ENCODE measurements at places on chromosomes 3 and 15.

DNA sequence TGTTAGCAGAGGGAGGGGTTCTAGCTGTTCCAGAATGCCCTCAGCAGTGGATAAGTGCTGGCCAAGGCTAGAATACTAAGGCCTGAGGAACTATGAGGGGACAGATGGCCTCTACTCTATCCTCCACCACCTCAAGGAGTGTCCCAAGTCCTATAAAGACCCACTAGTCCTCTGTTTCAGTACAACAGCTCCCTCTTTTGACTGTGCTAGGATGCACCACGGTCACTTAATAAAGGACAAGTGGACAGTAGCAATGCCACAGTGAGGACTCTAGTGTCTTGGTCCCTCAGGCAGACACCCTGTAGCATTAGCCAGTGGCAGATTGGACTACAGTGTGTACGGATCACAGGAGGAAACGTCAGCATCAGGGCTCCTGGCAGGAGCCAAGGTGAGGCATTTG lies 171.8 kb upstream of the PROK2 start:
- DNase-seq, result no peak

DNA sequence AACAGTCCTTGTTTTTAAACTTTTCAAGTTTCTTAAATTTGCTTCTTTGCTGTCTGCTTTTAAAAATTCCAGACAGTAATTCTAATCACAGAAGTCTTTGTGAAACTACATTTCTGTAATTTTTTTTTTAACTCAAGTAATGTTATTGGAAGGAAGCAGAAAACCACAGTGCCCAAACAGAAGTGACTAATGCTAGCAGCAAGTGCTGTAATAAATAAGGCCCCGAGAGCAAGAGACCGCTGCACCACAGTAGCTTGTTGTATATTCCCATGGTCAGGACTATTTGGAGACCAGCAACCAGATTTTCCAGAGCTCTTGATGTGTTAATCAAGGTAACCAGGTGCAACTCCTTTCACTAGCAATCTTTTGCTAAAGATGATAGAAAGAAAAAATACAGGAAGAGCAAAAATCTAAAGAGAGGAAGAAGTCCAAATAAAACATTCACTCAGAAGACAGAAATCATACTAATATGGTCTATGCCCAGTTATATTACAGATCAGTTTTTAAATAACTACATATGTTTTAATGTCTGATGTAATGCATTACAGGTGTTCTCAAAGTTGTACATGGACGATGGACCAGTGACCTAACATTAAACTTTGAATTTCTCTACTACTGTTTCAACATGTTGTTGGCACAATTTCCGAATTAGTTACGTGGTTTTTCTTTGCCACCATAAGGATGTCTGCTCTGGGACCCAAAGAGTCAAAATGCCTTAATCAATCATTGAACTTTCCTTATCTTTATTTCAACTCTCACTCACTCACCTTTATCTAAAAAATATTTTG lies 36.4 kb downstream of the WWTR1 start:
- no peak for DNase-seq

- no peak for DNase-seq
Measured at GRCh38 chr3:5980475-5980874, 793.0 kb downstream of the EDEM1 start.

- no peak for DNase-seq
Measured at GRCh38 chr15:101435761-101436160, 53.7 kb downstream of the PCSK6 start.

GRCh38 chr15:77376770-77377169 lies 43.1 kb downstream of the PEAK1 start:
- no peak for DNase-seq

DNA sequence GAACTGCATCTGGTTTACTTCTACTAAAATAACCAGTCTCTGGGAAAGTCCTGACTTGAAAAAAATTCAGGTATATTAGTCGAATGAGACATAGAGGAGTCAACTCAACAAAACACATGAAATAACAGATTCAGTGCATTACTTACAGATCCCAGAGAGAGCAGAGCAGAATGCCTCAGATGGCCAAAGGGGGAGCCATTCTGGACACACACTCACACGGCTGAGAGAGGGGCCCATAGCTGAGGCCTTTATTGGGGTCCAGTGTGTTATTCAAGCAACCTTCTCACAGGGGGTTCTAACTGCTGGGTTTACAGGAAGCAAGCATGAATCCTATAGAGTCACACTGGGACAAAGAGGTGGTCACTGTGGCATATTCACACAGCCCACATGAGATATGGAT lies 135.1 kb upstream of the SNRPN start:
- no peak for DNase-seq

DNA sequence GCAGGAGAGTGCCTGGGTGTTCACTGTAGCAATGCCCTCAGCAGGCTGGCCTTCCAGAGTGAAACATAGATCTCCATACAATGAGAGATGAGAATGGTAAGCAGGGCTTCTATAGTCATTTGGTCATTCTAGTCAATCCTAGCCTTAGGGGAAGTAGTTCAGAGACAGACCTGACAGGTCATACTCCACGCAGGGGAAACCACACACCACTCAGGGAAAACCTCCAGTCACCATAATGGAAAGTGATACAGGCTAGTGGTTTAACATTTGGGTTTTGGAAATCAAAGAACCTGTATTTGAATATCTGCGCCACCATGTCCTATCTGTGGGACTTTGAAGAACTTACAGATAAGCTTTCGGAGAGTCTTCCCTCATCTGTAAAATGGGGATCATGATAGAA lies 425.7 kb upstream of the PPP2R3A start:
- DNase-seq, result no peak

GRCh38 chr3:146166415-146166821 lies 5.4 kb upstream of the PLOD2 start:
- DNase-seq, result no peak

DNA sequence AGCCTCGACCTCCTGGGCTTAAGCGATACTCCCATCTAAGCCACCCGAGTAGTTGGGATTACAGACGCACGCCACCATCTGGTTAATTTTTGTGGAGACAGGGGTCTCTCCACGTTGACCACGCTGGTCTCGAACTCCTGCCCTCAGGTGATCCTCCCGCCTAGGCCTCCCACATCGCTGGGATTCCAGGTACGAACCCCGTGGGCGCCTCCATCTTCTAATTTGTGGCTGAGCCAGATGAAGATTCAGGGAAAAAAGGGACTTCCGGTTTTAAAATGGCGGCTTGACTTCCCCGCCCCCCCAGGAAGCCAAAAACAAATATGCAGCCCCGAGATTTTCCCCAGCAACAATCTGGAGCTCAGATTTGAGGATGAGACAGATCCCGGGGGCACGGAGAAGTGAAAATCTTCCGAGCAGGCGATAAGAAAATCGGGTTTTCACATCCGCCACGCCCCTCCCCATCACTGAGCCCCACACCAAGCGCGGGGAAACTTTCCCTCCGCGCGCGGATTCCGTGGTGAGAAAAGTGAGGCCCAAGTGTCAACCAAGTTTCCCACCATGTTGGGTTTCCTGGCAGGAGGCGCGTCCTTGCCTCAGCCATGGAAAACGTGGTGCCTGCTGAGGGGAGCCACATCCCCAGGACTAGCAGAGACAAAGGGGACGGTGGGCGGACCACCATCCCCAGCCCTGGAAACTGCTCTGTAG lies 15.4 kb downstream of the CHST14 start:
- no peak for DNase-seq

GRCh38 chr3:94226078-94226477 lies 163.2 kb downstream of the NSUN3 start:
- DNase-seq, result no peak

GRCh38 chr3:134155446-134155845 lies 95.2 kb downstream of the RYK start:
- no peak for DNase-seq

DNA sequence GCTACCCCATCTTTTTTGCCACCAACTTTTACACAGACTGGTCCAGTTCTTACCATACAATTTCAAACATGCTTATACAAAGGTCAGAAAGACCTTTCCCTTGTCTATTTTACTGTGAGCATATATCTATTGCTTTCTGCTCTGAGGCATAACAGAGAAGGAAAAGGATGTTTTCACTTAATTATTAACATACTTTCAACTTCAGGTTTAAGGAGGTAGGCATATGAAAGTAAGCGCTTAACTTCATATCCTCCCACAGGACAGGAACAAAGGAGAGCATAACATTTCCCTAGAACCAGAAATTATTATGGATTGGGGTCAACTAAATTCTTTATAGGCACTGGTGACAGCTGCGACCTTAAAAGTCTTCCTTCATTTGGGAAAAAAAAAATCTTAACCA lies 1.1 kb downstream of the MYEF2 start:
- no peak for DNase-seq

- no peak for DNase-seq
Measured at GRCh38 chr3:187150599-187150998, 11.3 kb upstream of the RPL39L start.

DNA sequence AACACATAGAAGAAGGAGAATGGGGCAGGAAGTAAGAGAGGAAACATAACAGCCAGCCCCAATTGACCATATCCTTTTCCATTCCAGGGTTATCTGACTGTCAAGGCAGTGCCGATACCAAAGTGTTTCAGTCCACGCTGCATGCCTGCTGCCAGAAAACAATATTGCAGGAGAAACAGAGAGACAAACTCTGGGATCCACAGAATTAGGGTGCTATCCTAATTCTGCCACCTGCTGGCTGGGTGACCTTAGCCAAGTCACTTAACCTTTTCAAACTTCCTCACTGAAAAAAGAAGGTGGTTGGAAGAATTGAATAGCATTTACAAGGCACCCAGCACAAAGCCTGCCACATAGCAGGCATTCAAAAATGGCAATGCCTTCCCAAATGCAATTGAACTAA lies 32.0 kb downstream of the GLB1 start:
- no peak for DNase-seq

DNA sequence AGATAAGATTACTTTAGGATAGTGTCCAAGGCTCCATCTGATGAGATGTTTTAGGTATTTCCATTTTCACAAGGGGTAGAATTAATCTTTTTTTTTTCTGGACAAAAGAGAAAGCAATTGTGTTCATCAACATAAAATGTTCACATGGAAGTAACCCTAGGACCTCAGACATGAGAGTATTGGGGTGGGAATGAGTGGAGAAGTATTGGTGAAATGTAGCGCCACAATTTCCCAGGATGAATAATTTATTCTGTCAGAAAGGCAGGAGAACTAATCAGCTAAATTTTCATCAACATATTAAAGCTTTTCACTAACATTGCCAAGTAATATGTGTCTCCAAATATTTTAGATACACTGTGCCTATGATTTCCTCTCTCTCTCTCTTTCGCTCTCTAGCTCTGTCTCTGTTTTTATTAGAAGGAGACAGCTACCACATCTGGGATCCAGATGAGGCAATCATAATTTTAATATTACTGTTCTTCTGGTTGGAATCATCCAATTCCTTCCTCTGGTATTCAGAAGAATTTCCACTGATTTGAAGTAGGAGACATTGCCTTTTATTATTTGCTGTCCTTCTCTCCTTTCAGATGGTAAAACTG lies 21.6 kb upstream of the ZNF280D start:
- no peak for DNase-seq

GRCh38 chr15:41407341-41407740 lies 5.0 kb upstream of the NDUFAF1 start:
- DNase-seq, result no peak

DNA sequence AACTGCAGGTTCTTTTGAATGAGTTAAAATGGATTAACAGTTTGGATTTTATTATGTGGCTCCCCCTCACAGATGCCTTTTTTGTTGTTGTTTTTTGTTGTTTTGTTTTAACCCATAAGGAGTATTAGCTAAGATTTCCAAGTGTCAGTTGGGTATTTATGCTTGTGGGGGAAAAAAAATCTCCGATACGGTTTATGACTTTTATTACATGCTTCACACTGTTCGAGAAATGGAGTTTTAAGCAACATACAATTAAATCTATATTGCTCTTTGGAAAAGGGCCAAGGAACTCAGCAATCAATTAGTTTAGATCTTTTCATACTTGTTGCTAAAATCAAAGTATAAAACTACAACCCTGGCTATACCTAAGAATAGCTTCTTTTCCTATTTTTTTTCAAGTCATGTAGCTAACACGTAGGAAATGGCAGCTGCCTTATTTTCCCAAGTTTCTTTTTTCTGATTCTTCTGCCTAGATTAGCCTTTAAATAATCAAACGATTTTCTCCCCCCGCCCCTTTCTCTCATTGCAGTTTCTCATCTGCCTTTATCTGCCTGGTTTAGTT lies 16.0 kb downstream of the NR2F2 start:
- no peak for DNase-seq

DNA sequence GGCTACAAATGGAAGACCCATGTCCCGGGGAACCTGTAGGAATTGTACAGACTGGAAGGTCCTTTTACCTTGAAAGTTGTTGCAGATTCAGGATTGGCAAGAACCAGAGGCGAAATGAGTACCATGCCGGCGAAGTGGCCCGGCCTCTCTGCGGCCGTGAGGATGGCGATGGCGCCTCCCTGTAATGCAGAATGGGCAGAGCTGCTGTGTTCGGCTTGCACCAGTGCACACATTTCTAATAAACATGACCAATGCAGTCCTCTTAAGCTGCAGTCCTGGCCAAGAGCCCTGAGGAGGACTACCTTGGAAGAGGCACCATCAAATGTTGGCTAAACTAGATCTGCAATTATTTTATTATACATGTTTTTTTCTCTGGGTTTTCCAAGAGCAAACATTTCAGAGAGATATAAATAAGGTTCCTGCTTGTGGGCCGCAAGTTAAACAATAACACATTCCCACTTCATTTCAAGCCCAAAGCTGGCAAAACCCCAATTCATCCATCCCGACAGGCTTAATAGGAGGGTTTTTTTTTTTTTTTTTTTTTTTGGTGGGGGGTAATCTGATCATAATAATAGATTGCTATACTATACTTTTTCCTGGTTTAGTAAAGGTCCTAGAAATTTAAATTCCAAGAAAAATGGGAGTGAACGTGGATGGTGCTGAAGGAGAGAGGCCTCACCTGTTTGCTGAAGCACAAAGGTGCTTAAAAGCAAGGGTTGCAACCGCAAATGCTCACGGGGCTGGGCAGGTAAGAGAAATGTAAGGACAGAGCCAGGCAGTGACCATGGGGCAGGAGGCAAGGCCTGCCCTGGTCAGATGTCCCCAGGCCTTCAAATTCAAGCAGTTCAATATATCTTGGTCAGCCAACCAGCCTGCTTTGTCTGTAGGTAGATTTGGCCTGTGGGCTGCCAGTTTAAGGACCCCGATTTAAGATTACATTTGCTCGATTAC lies 48.5 kb downstream of the ABTB1 start:
- no peak for DNase-seq

GRCh38 chr3:15368561-15369135 lies 36.3 kb upstream of the SH3BP5 start:
- DNase-seq, result no peak

DNA sequence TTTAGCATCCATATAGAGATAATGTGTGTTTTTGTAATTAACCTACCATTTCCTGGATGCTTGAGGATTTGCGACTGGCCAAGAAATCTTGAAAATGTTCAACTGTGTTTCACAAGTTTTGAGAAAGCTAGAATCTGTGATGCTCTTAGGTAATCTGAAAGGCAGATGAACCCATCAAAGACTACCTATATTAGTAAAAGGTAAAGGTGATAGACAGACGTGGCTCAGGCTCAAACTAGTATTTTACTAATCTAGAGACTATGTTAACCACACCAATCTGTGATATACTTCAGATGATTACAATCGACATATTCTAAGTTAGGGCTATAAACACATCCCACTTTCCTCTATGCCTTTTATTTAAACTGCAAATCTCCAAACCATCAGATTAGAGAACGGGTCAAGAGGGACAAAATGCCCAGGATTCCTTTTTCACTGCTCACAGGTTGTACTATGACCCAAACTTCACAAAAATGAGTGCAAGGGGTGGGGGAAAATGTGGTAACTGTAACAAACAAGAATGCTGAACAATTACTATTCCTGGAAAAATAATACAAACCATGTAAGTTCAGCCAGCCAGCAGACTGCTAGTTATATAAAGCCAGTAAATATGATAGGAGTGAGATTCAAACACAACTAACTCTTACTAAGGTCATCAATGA lies 295.1 kb downstream of the FOXP1 start:
- DNase-seq, result no peak

- DNase-seq, result no peak
Measured at GRCh38 chr3:182906036-182906435, 74.3 kb downstream of the DCUN1D1 start.
